Activated CD4-positive, alpha-beta T cell treated with anti-CD3 and anti-CD28 coated beads, Interleukin-2, Interleukin-4, amounts not matched to agents 100 ng/mL and 50 ng/mL, durations not matched to agents 16 hours and 8 hours (primary cell): ENCODE measurements at places on chromosomes 6 and 20.

DNA sequence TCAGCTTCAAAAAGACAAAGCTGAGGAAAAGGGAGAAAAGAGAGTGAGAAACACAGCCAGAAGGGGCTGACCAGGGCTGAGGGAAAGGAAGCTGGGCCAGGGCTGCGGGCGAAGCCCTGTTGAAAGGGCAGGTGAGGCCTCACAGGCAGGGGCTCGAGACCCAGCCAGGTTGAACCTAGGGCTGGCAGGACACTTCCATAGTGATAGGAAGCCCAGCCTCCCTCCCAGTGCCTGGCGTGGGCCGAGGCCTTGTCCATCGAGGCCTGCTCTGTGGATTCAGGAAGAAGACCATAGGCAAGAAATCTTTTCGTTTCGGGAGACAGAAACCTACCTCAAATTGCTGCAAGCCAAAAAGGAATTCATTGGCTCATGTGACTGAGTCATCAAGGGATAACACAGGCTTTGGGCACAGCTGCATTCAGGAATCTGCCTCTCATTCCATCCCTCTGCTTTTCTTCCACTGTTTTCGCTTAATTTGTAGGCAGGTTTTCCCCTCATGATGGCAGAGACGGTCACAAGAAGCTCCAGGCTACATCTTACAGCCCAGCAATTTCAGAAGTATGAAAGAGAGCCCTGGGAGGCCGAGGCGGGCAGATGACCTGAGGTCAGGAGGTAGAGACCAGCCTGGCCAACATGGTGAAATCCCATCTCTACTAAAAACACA, 311.1 kb upstream of the SULF2 start:
- DNase-seq = no peak

DNA sequence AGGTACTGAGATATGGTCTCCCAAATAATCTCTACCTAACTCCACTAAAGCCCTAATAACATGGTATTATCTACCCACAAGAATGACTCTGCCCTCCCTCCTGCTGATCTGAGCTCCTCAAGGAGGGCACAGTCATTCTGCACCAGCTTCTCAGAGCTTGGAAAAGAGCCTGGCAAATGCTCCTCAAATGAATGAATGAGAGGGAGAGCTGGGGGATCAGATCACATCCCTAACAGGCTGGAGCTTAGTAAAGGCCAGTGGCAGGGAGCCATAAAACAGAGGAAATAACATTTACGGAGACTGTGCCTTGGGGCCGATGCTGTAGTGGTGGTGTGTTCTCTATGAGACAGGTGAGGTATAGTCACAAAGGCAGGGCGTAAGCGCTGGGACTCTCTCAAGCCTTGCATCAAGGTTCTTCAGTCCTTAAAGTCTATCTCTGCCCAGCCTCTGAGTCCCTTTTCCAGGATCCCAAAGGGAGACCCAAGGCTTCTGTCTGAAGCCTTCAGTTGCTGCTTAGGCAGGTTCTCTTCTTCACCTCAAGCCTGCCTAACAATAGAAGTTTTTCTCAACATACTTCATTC, 7.2 kb upstream of the NNAT start:
- DNase-seq = no peak

- DNase-seq = no peak
These were observed 40.2 kb downstream of the BTBD3 start for GRCh38 chr20:11957911-11958310.

DNA sequence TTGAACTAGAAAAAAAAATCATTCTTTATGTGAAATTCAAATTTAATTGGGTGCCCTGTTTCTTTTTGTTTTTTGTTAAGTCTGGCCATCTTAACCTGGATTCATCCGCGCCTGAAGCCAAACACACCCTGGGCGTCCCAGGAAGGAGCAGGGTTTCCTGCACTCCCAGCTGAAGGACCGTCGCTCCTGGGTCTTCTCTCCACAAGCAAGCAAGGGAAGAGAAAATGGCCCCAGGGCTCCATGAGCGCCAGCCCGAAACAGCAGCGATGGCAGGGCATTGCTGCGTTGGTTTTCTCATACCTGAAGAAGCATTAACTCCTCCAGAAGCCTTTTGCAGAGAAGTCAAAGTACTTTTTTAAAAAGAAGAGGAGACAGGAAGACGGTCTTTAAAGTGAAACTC, 105.4 kb upstream of the AFDN start:
- DNase-seq = no peak

DNA sequence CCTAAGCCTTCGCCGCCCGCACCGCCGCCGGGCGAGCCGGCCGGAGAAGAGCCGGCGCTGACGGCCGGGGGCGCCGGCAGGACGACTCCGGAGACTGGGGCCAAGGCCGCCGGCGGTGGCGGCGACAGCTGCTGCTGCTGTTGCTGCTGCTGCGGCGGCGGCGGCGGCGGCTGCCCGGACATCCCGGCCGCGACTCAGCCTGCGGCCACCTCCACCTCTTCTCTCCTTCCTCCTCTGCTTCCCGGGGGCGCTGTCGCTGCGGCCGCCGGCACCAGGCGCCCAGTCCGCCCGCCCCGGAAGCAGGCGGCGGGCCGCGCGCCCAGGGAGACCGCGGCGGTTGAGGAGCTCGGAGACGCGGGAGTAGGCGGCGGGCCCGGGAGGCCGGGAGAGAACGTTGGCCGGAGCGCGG, 307 bp downstream of the RANBP9 start:
- peak; percentile 70 for DNase-seq

DNA sequence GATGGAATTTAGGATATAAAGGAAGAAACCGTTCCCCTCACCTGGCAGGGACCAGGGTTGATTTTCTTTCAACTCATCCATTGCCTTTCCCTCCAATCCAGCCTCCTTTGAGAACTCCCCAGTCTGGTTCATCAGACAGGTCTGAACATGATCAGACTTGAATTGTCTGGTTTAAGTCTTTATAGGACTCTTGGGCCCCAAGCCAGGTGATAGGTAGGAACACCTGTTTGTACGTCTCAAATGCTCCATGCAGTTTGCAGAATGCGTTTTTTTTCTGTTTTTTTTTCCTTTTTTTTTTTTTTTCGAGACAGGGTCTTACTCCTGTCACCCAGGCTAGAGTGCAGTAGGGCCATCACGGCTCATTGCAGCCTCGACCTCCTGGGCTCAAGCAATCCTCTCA, 4.1 kb upstream of the CEP250 start:
- DNase-seq = no peak

DNA sequence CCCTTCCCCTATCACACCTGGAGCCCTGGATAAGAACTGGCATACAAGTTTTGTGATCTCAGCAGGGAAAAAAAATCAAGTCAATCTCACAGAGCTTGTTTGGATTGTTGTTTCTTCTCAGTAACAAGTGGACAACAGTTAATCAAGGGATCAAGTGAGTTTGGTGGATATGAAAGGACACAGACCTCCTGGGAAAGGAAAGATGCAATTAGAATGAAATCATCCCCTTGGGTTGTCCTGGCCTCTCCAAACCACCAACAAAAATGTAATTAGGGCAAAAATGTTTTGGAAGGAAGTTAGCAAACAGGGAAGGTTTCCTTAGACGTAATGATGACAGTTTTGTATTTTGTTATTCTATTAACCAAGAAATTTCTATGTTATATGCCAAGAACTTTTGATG, 99.1 kb upstream of the PRDM1 start:
- DNase-seq = no peak

GRCh38 chr20:10603378-10603777, 70.4 kb downstream of the JAG1 start:
- peak; percentile 63 for DNase-seq

GRCh38 chr20:40508821-40509220, 180.2 kb downstream of the MAFB start:
- no peak for DNase-seq

- DNase-seq = peak; percentile 5
These were observed 866 bp upstream of the BTN3A3 start for GRCh38 chr6:26439151-26440125.

DNA sequence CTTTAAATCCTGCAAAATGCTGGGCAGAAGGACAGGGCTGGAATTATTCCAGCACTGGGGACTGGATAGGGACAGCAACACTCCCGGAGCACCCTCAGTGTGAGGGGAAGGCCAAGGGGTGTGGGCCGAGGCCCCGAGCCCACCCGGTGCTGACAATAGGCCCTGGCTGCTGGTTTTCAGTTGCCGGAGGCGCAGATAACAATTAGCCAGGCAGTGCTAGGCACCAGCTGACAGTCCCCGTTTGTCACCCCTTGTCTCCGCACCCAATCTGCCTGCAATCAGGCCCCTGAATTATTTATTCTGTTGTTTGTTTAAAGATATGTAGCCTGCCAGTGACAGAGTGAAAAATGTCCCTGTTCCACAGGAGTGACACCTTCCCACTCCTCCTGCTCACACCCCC, 120.0 kb downstream of the GRM4 start:
- DNase-seq = no peak

- DNase-seq = no peak
These were observed 94.0 kb downstream of the ZMYND8 start for GRCh38 chr20:47262365-47263013.

GRCh38 chr20:21270806-21271205, 32.3 kb upstream of the XRN2 start:
- DNase-seq = no peak

DNA sequence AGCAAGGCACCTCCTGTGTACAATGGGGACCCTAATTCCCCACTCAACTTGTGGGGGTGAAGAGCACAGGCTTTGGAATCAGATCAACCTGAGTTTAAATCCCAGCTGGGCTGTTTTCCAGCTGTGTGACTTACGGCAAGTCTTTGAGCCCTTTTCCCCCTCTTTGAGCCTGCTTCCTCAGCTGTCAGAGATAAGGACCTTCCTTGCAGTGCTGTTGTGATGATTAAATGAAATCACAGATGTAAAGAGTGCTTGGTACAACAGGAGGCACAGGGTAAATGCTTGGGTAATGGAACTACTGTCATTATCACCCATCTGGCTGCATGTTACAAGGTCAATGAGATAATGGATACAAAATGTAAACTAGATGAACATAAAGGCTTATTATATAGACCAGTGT, 3.2 kb downstream of the SNX21 start:
- no peak for DNase-seq

GRCh38 chr6:6942091-6942490, 165.7 kb upstream of the RREB1 start:
- no peak for DNase-seq

DNA sequence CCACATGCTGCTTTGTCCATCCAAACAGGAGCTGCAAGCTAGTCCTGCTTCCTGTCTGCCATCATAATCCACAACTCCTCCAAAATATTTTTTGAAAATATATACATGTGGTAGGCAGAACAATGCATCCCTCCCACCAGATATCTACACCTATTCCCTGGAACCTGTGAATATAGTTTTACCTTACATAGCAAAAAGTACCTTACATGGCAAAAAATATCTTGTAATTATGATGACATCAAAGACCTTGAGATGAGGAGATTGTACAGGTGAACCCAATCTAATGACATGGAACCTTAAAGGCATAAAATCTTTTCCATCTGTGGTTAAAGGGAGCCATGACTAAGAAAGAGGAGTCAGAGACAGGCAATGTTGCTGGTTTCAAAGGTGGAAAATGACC, 15.3 kb upstream of the RGS17 start:
- DNase-seq = no peak

- DNase-seq = peak; percentile 33
These were observed 45.7 kb upstream of the NEDD9 start for GRCh38 chr6:11278207-11278559.

DNA sequence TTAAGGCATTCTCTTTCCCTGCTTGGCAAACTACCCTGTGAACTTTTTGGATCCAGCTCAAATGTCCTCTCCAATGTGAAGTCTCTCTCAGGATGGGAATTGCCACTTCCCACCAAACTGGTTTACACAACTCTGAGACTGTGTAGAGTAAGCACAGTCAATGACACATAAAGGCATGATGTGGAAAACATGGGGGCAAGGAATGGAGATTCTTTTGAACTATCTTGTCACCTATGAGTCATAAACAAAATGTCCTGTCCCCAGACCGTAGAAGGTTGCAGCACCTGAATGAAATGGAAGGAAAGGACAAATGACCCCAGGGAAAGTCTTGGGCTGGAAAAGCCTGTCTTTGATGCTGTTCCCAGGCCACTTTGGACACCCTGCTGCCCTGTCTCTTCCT, 11.0 kb upstream of the KIF13A start:
- no peak for DNase-seq

DNA sequence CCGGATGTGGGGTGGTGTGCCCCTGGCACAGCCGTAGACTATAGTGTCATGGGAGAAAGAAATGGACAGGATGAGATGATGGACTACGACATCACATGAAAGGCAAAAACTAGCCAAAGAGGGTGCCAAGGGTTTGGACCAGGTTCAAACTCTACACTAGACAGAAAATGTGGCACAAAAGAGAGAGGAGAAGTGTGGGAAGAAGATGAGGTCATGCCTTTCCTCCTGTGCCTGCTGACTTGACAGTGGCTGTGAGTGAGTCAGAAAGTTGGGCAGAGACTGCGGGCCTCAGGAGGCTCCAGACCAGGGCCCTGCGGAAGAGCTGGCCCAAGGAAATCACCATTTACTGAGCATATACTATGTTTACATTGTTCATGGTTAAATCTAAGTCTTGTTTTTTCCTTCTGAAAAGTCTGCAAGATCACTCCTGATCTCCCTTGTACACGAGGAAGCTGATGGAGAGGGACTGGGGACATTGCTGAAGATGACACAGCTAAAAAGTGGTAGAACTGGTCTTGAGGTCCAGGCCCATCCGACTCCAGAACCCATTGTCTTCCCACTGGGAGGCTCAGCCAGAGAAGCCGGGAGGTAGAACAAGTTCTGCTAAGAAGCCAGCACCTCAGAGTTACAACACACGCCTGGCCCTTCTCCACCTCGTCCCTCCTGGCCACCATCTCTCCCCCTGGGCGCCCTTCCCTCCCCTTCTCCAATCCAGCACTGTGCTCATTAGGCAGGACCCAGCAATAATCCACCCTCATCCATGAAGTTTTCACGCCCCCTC, 35.6 kb downstream of the CNKSR3 start:
- no peak for DNase-seq

- no peak for DNase-seq
These were observed 6.3 kb downstream of the IPCEF1 start for GRCh38 chr6:154350293-154350692.

- DNase-seq = no peak
These were observed 4.0 kb downstream of the CITED2 start for GRCh38 chr6:139370283-139370998.

GRCh38 chr6:110446405-110446804, 30.0 kb downstream of the SLC22A16 start:
- no peak for DNase-seq

GRCh38 chr20:42018979-42019378, 400.8 kb upstream of the CHD6 start:
- DNase-seq = no peak

DNA sequence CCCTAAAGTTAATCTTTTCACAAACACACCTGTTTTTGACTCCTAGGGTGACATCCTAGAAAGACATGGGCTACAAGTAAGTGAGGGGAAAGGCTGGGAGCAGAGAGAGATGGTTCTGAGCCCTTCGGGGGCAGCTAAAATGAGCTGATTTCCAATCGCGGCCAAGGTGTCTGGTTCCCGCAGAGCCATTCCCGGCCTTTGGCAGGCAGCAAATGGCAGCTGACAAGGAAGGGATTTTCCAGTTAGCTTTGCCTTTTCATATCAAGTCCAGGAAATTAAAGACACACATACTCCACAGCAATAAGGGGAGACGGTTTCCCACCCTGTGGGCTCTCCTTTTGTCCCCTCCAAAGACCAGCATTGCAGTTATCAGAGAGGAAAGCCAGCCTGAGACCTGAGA, 228.5 kb downstream of the ZMYND8 start:
- DNase-seq = no peak
